ENCODE measurements at places on chromosomes 13 and 19.

DNA sequence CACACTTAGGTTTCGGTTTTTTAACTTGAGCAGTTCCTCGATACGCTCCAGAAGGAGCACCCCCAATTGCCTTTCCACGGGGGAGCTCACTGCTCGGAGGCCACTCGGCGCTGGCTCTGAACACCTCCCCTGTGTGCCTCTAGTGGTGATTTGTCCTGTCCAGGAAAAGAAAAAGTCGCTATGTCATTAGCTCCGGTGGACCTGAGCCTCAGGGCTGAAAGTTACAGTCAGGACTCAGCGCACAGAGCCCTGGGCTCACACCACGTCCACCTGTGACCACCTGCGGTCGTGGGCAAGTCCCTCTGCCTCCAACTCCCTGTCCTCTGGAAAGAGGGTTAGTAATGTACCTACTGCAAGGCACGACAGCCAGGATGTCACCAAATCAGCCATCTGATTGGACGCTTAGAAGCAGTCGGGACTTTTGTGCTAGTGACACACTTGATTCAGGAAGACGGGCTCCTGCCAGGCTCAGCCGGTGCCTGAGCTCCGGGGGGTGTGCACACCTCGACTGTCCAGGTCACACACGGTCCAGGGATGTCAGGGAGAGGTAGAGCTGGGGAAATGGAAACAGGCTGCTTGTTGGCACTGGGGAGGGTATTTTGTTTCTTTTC is 3.9 kb upstream of the TMPRSS9 start:
- no peak for DNase-seq

GRCh38 chr19:1238369-1239303 is 831 bp upstream of the CBARP start:
- no peak for DNase-seq

- no peak for DNase-seq
Observed at GRCh38 chr13:83992566-83993358, 110.5 kb upstream of the SLITRK1 start.

- DNase-seq: no peak
Observed at GRCh38 chr13:46861959-46862358, 34.9 kb downstream of the HTR2A start.

GRCh38 chr13:106575896-106576295 is 8.0 kb upstream of the ARGLU1 start:
- no peak for DNase-seq

GRCh38 chr13:31111136-31111535 is 50.6 kb downstream of the HSPH1 start:
- DNase-seq: no peak

DNA sequence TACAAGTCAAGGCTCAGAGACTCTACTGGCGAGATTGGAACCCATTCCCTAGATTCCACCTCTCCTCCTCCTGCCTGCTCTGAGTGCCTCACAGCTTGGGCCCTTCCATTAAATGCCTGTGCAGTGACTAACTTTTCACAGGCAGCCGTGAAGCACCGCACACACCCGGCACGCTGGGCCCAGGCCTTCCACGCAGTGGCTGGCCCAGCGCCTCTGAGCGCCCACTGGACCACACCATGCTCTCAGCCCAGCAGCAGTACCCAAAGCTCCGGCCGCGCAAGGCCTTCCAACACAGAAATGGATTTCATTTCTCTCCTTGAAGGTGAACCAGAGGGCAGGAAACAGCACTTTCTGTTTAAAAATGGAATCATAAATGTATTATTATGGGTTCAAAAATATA is 26.0 kb downstream of the RAB20 start:
- DNase-seq: no peak

DNA sequence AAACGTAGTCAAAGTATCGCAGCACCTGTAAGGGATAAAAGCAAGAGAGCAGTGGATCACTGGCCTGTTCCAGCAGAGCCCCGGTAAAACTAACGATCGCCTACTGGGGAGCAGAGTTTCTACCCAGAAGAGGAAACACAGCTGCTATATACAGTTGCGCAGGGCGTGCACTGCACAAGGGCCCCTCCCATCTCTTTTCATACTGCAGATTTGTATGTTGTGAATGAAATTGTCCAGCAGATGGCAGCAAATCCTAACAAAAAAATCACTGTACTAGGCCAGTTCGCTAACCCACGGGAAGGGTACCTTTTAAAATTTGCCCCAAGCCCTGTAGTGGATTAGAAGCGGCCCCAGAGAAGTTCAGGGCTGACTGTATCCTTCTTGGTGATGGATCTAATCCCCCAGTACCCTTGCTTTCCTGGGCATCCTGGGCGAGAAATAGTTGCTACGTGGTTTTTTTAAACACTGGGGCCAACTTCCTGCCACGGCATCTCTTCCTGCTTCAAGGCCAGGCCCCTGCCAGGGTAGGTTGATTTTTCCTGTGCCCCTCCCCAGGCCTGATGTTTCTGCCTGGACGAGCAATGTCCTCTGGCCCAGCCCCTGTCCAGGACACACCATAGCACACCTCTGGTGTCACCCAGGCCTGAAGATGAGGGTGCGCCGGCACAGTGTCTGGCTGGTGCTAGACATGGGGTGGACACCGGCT is 127.0 kb downstream of the IER2 start:
- peak; percentile 80 for DNase-seq

DNA sequence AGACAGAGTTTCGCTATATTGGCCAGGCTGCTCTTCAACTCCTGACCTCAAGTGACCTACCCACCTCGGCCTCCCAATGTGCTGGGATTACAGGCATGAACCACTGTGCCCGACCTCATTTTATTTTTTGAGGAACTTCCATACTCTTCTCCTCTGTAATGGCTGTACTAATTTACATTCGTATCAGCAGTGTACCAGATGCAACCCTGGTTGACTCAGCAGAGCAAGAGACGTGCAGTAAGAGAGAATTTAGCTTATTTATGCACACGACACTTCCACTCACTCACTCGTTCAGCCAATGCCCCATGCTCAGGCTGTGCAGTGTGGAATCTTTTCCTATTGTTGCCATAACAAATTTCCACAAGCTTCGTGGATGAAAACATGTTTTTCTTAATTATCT is 6.9 kb downstream of the KIR3DL3 start:
- no peak for DNase-seq

DNA sequence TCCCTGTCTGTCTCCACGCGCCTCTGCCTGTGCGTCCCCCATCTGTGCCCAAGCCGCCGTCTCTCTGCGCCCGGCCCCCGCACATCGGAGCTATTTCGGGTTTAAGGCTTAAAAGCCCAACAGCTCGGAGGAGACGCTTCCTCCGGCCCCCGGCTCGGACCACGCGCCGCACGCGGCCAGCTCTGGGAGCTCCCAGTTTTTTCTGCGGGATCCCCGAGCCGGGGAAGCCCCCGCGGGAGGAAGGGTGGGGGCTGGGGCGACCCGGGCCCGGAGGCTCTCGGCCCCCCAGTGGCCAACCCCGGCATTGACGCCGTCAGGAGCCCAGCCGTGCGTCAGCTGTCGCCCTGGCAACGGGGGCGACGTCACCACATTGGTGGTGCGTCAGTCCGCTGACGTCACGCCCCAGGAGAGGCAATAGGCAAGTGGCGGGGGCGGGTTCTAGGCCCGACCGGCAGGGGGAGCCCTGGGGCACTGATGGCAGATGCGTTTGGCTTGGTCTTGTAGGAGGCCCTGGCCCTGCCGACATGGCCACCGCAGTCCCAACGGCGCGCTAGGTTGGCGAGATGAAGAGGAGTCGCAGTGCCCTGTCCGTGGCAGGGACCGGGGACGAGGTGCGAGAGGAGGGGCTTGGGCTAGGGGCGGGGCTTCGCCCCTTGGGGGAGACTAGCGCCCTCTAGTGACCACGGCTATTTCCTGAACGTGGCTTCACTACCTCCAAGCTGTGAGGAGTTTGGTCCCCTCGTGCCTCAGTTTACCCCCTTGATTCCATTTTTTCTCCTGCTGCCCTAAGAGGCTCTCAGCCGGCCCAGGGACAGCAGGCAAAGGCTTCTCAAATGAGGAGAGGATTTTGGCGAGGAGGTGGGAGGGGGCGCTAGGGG is 3.7 kb upstream of the PDE4A start:
- peak; percentile 97 for DNase-seq

DNA sequence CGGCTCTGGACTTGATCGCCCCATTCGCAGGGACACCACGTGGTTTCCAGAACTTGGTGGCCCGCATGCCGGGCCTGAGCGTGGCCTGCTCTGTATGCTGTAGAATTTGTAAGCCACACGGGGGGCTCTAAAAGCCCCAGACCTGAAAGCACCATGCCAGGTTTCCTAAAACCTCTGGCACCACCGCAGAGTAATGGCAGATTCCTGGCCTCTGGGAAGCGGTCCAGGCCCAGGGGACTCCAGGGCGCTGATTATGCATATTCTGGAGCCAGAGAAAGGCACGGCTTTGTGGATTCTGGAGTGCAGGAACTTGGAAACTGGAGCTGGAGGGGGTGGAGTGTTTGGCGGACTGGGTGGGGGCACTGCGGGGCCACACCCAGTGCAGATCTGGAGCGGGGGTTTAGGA is 3.7 kb downstream of the FTL start:
- DNase-seq: no peak

GRCh38 chr19:1450735-1451731 is 1.1 kb downstream of the APC2 start:
- no peak for DNase-seq

DNA sequence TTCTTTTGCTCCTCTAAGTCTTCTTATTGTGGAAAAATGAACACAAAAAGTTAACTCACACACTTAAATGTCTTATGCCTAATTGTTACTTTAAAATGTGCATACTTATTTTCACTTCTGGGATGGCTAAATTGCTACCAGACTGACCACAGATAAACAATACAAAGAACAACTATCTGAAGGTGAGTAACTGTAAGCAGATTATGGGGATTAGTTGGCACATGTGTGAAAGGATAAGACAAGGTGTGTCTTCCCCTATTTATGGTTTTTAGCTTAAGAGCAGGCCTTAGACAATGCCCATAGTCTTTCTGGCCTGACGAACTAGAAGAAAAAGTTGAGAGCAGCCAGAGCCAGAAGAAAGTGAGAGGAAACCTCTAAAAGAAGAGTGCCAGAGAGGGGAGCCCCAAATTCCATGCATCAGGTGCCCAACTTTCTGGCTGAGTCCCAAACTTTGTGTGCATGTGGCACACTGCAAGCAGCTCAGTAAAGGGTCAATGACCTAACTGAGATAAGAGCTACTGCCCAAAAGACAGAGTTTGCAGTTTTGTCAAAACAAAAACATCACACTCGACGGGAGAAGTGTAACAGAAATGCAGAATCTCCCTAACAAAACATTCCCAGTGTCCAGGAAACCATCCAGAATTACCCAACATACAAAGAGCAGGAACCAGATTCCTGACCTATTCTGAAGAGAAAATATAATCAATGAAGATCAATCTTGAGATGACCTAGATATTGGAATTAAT is 375.4 kb downstream of the KCNRG start:
- DNase-seq: no peak

DNA sequence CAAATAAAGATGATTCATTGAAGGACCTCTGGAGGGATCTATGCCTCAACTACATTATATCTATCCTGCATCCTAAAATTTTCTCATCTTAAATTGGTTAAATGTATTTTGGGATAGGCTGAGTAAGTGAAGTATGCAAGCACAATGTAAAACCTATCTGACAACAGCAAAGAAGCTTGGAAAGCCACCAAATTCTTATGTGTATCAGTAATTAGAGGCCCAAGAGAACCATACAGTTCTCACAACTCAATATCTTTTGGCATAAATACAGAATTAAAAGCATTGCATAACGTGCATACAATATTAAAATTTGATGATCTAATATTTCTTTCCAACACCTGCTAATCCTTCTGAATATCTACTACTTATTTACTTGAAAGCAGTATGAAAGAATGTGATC is 13.0 kb downstream of the POSTN start:
- no peak for DNase-seq
